A549 (cell line): ENCODE measurements at places on chromosomes 5 and 9. TPM values are rescaled to one million over a fixed set of nuclear protein-coding genes. Genes with fewer than 3 reads are reported as not detected.

FABP6 gene
- polyA plus RNA-seq: 0.63 to 0.99 TPM (median 0.75 TPM) in 3 replicates

ARSI gene
- 17.4 to 24.1 TPM (median 22.0 TPM) in 3 replicates for polyA plus RNA-seq

MEGF10 gene
- polyA plus RNA-seq: not detected in 3 replicates

LIX1 gene
- polyA plus RNA-seq: not detected in 3 replicates

SLC1A3 gene
- polyA plus RNA-seq: not detected in 3 replicates

LCN2 gene
- polyA plus RNA-seq: 2.3 to 3.0 TPM (median 2.6 TPM) in 3 replicates

DNA sequence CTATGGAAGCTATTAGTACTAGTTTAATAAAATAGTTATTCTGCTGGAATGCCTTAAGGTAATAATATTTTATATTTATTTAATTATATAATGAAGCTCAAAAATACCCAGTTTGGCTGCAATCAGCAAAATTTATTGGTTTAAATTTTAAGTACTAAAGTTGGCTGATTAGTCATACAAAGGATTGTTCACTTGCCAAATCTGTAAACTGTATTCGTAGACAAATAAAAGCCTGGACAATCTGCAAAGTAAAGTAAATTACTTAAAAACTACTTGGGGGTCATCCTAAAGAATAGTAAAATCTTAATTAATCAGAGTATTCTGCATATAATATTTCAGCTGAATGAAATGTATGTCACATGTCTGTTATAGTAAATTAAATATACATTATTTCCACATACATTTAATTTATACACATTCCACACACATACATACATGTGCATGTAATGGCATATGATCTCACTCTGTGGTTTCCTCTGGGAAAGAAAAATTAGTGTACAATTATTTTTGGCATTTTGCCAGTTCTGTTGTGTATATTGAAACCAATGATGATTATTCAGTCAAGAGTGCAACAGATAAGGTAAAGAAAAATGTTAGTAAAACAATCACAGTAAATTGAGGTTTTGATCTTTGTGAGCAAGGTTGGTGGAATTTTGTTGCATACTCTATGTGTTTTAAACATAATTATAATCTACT is 455.9 kb downstream of the CDH9 start:
- no peak for DNase-seq

DNA sequence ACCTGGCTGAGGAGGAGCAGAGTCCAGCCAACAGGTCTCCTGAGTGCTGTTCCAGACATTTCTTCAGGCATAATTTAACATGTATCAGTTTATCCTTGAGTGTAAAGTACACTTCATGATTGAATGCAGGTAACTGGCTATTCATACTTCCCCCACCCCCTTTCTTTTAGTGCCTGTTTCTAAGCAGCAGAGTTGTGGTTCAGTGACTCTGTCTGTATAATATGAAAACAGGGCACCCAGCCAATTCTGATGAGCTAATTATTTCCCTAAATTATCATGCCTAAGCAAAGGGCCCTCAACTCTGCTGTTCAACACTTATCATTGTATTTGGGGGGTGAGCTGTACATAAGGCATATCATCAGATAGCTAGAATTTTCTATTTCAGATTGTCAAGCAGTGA is 51.9 kb upstream of the ZSWIM6 start:
- no peak for DNase-seq

- no peak for DNase-seq
Measured at GRCh38 chr5:67969631-67970030, 245.9 kb upstream of the PIK3R1 start.

DNA sequence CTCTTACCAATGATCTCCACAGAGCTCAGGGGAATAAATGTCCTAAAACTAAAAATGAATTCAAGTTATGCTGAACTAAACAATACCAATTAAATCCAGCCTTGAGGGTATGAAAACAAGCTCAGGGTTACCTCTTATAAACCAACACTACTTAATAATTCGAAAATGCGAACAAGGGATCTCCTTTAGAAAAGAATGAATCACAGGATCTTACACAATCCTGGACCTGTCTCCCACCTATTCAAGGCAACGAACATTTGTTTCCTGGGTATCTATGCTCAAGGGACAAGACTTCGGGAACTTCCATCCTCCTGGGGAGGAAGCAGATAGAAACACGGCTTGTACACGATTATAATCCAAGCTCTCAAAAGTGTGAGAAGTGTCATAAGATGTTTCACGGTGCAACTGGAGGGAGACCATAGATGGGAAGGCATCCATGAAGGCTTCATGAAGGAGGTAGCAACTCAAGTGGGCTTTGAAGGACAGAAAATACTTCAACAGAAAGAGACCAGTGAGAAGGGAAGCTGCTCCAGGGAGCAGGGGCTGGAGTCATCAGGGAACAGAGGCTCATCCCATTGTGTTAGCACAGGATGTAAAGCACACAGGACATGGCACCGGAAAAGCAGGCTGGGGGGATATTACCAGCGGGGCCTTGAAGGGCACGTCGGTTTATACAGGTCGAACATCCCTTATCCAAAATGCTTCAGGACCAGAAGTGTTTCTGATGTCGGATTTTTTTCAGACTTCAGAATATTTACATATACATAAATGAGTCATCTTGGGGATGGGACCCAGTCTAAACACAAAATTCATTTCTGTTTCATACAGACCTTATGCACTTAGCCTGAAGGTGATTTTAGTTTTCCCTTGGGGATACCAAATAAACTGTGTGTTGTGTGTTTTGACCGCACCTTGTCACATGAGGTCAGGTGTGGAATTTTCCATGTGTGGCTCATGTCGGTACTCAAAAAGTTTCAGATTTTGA is 87.4 kb downstream of the TLE1 start:
- DNase-seq: peak; percentile 38

- DNase-seq: no peak
Measured at GRCh38 chr5:112634796-112635195, 102.9 kb upstream of the APC start.

GRCh38 chr9:136080716-136081112 is 14.4 kb downstream of the NACC2 start:
- DNase-seq: no peak
